ENCODE measurements at places on chromosomes 3 and 15.

GRCh38 chr3:123941542-123941941, 19.5 kb downstream of the CCDC14 start:
- DNase-seq, result no peak

GRCh38 chr15:73851689-73852088, 21.7 kb upstream of the TBC1D21 start:
- DNase-seq, result peak; percentile 63

GRCh38 chr3:117045143-117045542, 335.6 kb downstream of the TUSC7 start:
- DNase-seq, result peak; percentile 18

GRCh38 chr15:61266921-61267320, 37.8 kb upstream of the RORA start:
- no peak for DNase-seq

DNA sequence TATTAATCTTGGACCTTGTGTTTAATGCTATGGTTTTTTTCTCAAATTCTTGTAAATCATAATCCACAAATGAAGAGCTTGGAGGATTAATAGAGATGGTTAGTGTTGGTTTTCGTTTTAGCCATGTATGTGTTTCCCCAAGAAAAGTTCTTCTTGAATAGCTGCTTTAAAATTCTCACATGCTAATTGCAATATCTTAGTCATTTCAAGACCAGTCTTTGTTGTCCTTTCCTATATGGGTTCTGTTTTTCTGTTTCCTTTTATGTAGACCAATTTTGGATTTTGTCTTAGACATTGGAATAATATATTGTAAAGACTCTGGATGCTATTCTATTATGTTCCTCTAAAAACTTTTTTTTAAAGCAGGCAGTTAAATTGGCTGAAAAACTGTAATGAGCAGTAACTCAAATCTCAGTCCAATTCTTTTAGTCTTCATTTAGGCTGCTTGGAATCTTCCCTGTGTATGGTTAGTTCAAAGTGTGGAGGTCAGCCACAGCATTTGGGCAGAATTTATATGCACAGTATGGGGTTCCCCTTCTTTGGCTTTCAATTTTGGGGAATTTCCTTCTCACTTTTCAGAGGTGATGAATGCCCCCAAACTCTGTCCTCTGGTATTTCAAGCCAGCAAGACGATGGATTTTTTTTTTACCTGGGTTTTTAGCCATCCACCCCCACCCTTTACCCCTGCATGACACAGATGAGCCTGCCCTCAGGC, 39.1 kb upstream of the DNAJC13 start:
- DNase-seq, result no peak
